ENCODE measurements at places on chromosomes 5 and 9.

DNA sequence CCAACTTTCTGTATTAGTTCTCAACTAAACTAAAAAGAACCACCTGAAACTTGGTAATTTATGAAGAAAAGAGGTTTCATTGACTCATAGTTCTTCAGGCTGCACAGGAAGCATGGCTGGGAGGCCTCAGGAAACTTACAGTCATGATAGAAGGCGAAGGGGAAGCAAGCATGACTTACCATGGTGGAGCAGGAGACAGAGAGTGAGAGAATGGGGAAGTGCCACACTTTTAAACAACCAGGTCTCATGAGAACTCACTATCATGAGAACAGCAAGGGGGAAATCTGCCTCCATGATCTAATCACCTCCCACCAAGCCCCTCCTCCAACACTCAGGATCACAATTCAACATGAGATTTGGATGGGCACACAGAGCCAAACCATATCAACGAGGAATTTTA lies 123.5 kb downstream of the DEPDC1B start:
- H3K27ac ChIP-seq, result no peak overlapping the region
- H3K27me3 ChIP-seq, result no peaks in the 10 kb centered on the region
- no peak overlapping the region for H3K4me3 ChIP-seq
- H3K36me3 ChIP-seq, result no peaks in the 10 kb centered on the region
- no peak for DNase-seq
- no peaks in the 10 kb centered on the region for H3K4me1 ChIP-seq

GRCh38 chr5:127705120-127705892 lies 2.1 kb downstream of the CCDC192 start:
- no peaks in the 10 kb centered on the region for H3K4me1 ChIP-seq
- H3K27me3 ChIP-seq, result no peaks in the 10 kb centered on the region
- no peak for DNase-seq
- no peak overlapping the region for H3K4me3 ChIP-seq
- H3K36me3 ChIP-seq, result no peaks in the 10 kb centered on the region

- H3K36me3 ChIP-seq, result no peaks in the 10 kb centered on the region
- DNase-seq, result no peak
- H3K27ac ChIP-seq, result no peak overlapping the region
- H3K4me3 ChIP-seq, result no peak overlapping the region
- no peaks in the 10 kb centered on the region for H3K27me3 ChIP-seq
- no peaks in the 10 kb centered on the region for H3K4me1 ChIP-seq
These were observed 51.0 kb upstream of the SPINK5 start for GRCh38 chr5:148012801-148013200.

GRCh38 chr5:10727861-10728260 lies 33.2 kb downstream of the DAP start:
- peak overlapping the region; percentile 91 for H3K27ac ChIP-seq
- no peak for DNase-seq
- H3K36me3 ChIP-seq, result no peaks in the 10 kb centered on the region
- H3K4me1 ChIP-seq, result peaks cover 26% of the 10 kb centered on the region
- H3K27me3 ChIP-seq, result no peaks in the 10 kb centered on the region
- H3K4me3 ChIP-seq, result no peak overlapping the region

- no peak overlapping the region for H3K27ac ChIP-seq
- no peak overlapping the region for H3K4me3 ChIP-seq
- H3K36me3 ChIP-seq, result no peaks in the 10 kb centered on the region
- no peak for DNase-seq
- no peaks in the 10 kb centered on the region for H3K27me3 ChIP-seq
These were observed 20.3 kb downstream of the MELK start for GRCh38 chr9:36592801-36593583.

GRCh38 chr5:109573256-109573655 lies 116.5 kb upstream of the MAN2A1 start:
- no peak overlapping the region for H3K4me3 ChIP-seq
- no peak for DNase-seq
- H3K4me1 ChIP-seq, result no peaks in the 10 kb centered on the region

DNA sequence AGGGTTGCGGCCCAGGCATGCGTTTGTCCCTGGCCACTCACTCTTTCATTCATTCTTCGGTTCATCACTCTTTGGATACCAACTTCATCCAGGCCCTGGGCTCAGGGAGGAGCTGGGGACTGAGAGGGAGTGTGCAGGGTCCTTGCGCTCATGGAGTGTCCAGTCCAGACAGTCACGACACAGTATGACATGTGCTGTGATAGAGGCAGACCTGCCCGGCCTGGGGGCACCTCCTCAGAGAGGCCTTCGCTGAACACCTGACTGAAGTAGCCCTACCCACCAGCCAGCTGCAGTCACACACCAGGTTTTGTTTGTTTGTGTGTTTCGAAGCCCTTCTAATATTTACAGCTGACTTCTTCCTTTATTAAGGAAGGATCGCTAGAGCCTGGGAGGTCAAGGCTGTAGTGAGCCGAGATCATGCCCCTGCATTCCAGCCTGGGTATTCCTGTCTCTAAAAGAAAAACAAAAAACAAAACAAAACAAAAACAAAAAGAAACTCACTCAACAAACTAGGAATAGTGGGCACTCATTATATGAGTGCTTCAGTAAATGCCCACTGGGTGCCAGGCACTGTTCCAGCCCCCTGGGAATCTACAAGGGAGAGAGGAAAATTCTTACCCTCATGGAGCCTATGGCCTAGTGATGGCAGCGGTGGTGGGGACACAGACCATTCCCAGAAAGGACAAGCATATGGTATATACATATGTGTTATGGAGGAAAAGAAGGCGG lies 6.3 kb upstream of the PSD2 start:
- no peak overlapping the region for H3K4me3 ChIP-seq
- no peaks in the 10 kb centered on the region for H3K27me3 ChIP-seq
- peaks cover 10% of the 10 kb centered on the region for H3K4me1 ChIP-seq
- no peaks in the 10 kb centered on the region for H3K36me3 ChIP-seq

- H3K27ac ChIP-seq, result no peak overlapping the region
- no peak for DNase-seq
- H3K36me3 ChIP-seq, result no peaks in the 10 kb centered on the region
- no peaks in the 10 kb centered on the region for H3K27me3 ChIP-seq
- no peaks in the 10 kb centered on the region for H3K4me1 ChIP-seq
- H3K4me3 ChIP-seq, result no peak overlapping the region
These were observed 109.0 kb downstream of the NXNL2 start for GRCh38 chr9:88643931-88644330.

- DNase-seq, result no peak
- no peak overlapping the region for H3K4me3 ChIP-seq
- H3K36me3 ChIP-seq, result no peaks in the 10 kb centered on the region
- H3K27ac ChIP-seq, result peak overlapping the region; percentile 33
- H3K27me3 ChIP-seq, result no peaks in the 10 kb centered on the region
- peaks cover 3% of the 10 kb centered on the region for H3K4me1 ChIP-seq
These were observed 186.1 kb downstream of the C9orf152 start for GRCh38 chr9:110021891-110022290.

GRCh38 chr5:146208916-146209522 lies 5.6 kb downstream of the RBM27 start:
- no peaks in the 10 kb centered on the region for H3K4me1 ChIP-seq
- no peak for DNase-seq
- no peaks in the 10 kb centered on the region for H3K27me3 ChIP-seq
- H3K4me3 ChIP-seq, result no peak overlapping the region

DNA sequence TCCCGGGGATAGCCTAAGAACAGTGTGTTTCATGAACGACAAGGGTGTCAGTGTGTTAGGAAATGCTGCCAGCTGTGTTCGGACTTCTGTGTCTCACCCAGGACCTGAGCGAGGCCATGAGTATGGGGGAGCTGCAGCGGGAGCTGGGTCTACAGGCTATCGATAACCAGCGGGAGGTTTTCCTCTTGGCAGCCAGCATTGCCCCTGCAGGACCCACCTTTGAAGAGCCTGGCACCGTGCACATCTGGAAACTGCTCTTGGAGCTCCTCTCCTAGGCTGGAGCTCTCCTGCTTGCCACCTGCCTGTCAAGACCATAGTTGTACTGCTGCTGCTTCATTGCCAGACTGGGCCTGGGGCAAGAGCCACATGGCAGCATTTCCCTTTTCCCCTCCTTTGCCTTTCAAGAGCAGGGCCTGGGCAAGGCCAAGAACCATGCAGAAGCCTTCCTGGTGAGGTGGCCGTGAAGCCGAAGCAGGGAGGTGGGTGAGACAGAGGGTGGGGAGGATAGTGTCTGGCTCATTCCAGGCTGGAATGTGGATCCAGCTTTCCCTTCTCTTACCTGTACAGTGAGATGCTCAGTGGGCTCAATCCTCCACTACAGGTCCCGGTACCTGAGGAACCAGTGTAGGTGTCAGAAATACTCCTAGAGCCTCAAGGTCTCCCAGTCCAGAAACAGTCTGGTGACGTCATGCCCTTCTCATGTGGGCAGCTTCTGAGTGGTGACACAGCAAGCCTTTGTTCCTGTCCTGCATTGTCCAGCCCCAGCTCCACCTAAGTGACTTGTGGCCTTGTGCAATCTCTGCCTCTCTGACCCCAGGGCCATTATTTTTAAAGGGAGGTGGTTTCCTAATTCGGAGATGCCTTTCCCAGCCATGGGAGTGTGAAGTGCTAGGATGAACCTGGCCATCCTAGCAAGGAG lies 6.6 kb downstream of the ARL10 start:
- H3K27me3 ChIP-seq, result no peaks in the 10 kb centered on the region
- no peak overlapping the region for H3K27ac ChIP-seq
- H3K4me3 ChIP-seq, result no peak overlapping the region
- H3K4me1 ChIP-seq, result no peaks in the 10 kb centered on the region
- DNase-seq, result no peak
- H3K36me3 ChIP-seq, result peaks cover 30% of the 10 kb centered on the region

GRCh38 chr5:67806654-67807438 lies 408.7 kb upstream of the PIK3R1 start:
- H3K4me3 ChIP-seq, result no peak overlapping the region
- peaks cover 14% of the 10 kb centered on the region for H3K4me1 ChIP-seq

DNA sequence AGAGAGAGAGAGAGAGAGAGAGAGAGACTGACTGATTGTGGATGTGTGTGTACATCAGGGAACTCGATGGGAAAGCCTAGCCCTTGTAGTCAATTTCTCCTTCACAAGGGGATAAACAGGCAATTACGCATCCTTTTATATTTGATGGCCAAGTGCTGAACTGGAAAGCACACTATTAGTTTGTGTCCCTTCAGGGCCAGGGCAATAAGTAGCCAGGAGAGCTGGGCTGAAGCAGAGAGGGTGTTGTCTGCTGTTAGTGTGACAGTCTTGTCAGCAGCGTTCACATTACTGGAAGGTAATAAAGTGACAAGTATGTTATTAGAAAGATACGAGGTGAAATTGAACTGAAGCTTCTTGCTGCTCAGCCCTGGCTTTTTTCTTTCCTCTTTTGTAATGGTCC lies 457.7 kb downstream of the BNC2 start:
- H3K27ac ChIP-seq, result no peak overlapping the region
- no peaks in the 10 kb centered on the region for H3K27me3 ChIP-seq
- no peak for DNase-seq
- H3K4me3 ChIP-seq, result no peak overlapping the region
- H3K4me1 ChIP-seq, result peaks cover 5% of the 10 kb centered on the region

DNA sequence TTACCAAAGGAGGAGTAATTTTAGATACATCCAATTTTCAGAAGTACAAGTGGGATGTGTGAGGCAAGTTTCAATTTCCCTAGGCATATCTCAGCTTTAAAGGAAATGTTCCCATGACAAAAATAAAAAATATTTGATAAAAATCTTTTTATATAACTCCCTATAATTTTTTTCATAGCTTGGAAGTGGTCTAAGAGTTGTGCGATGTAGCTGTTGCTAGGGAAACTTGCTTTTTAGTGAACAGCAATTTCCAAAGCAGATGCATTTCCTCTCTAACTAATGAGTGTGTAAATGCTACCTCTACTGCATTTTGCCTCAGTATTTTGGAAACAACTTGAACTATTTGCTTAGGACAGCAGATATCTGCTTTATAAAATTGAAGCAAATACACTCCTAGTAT lies 39.6 kb downstream of the MACIR start:
- H3K27ac ChIP-seq, result no peak overlapping the region
- H3K36me3 ChIP-seq, result no peaks in the 10 kb centered on the region
- DNase-seq, result no peak
- no peaks in the 10 kb centered on the region for H3K4me1 ChIP-seq
- no peaks in the 10 kb centered on the region for H3K27me3 ChIP-seq

- no peaks in the 10 kb centered on the region for H3K4me1 ChIP-seq
- no peak overlapping the region for H3K27ac ChIP-seq
- no peaks in the 10 kb centered on the region for H3K27me3 ChIP-seq
- no peaks in the 10 kb centered on the region for H3K36me3 ChIP-seq
- no peak overlapping the region for H3K4me3 ChIP-seq
- DNase-seq, result no peak
These were observed 158.1 kb downstream of the SLC25A46 start for GRCh38 chr5:110896901-110897300.

DNA sequence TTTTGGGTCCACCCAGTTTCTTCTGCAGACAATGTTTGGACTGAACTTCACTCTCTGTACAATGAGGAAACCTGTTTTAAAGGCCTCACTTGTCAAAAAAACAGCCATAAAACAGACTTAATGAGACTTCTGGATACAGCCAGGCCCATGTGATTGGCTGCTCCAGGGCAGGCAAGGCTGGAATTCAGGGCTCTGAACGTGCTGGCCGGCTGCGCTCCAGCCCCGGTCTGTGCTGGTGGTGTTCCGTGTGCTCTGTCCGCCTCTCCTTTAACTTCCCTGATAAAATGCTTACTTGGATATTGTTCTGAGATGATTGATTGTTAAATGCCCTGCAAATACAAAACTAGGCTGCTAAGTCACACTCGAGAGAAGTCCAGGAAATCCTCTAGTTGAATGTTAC lies 131.2 kb upstream of the KLF4 start:
- no peak for DNase-seq
- no peaks in the 10 kb centered on the region for H3K4me1 ChIP-seq
- H3K4me3 ChIP-seq, result no peak overlapping the region
- no peak overlapping the region for H3K27ac ChIP-seq
- H3K36me3 ChIP-seq, result no peaks in the 10 kb centered on the region

GRCh38 chr5:683551-684481 lies 9.3 kb downstream of the TPPP start:
- H3K36me3 ChIP-seq, result no peaks in the 10 kb centered on the region
- no peak overlapping the region for H3K4me3 ChIP-seq
- H3K27me3 ChIP-seq, result no peaks in the 10 kb centered on the region
- H3K27ac ChIP-seq, result no peak overlapping the region
- H3K4me1 ChIP-seq, result no peaks in the 10 kb centered on the region

DNA sequence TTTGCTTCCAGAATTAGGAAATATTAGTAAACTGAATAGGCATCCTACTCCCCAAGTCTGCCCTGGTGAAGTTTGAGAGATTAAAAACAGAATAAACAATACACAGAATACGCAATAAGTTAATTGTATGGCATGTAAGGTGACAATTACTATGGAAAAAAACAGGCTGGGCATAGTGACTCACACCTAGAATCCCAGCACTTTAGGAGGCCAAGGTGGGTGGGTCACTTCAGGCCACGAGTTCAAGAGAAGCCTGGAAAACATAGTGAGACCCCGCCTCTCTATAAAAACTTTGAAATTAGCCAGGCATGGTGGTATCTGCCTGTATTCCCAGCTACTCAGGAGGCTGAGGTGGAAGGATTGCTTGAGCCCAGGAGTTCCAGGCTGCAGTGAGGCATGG lies 64.2 kb upstream of the SUSD1 start:
- H3K4me3 ChIP-seq, result no peak overlapping the region
- DNase-seq, result no peak
- no peaks in the 10 kb centered on the region for H3K4me1 ChIP-seq
- H3K36me3 ChIP-seq, result peaks cover 3% of the 10 kb centered on the region
- no peaks in the 10 kb centered on the region for H3K27me3 ChIP-seq
